Motor neuron (in vitro differentiated cells): ENCODE measurements at places on chromosomes 2 and 18. TPM values are rescaled to one million over a fixed set of nuclear protein-coding genes. Genes with fewer than 3 reads are reported as not detected.

The CIB4 gene
- not detected in 2 replicates for total RNA-seq

The LRRTM4 gene
- total RNA-seq = 35.3 and 36.9 TPM in 2 replicates

The FBXO41 gene
- 5.8 and 7.0 TPM in 2 replicates for total RNA-seq

The WNT10A gene
- total RNA-seq = 0.21 TPM in 1 of 2 replicates, not detected in the other

The RNF125 gene
- total RNA-seq = 2.3 and 2.8 TPM in 2 replicates

The POTEC gene
- total RNA-seq = not detected in 2 replicates

The DCAF17 gene
- total RNA-seq = 18.1 and 19.6 TPM in 2 replicates

The BMP10 gene
- total RNA-seq = not detected in 2 replicates

The PER2 gene
- total RNA-seq = 4.3 and 5.3 TPM in 2 replicates

The RNF152 gene
- 28.2 and 30.4 TPM in 2 replicates for total RNA-seq

The TANC1 gene
- total RNA-seq = 2.9 and 3.3 TPM in 2 replicates

The TRIM43 gene
- not detected in 2 replicates for total RNA-seq

The CHRND gene
- 0.62 and 0.73 TPM in 2 replicates for total RNA-seq

The CLIP4 gene
- 63.1 and 73.5 TPM in 2 replicates for total RNA-seq

The EEF1B2 gene
- total RNA-seq = 745 and 765 TPM in 2 replicates

The LRP1B gene
- 0.77 and 1.1 TPM in 2 replicates for total RNA-seq

The PPP1R1C gene
- 0.46 TPM in 1 of 2 replicates, not detected in the other for total RNA-seq

The PLGLB1 gene
- 2.5 and 4.8 TPM in 2 replicates for total RNA-seq

The IL36B gene
- total RNA-seq = 4.9 and 5.1 TPM in 2 replicates

The SULT1C4 gene
- total RNA-seq = 0.36 and 2.6 TPM in 2 replicates

The ALPG gene
- 0.21 and 0.26 TPM in 2 replicates for total RNA-seq

The SKA1 gene
- 5.4 and 6.7 TPM in 2 replicates for total RNA-seq

The MRO gene
- 0.11 and 0.38 TPM in 2 replicates for total RNA-seq

The MREG gene
- 1.9 and 3.4 TPM in 2 replicates for total RNA-seq

The CPLX4 gene
- total RNA-seq = 0.27 TPM in 1 of 2 replicates, not detected in the other

The FOXI3 gene
- total RNA-seq = 0.13 TPM in 1 of 2 replicates, not detected in the other

The TCF23 gene
- 0.96 TPM in 1 of 2 replicates, not detected in the other for total RNA-seq

The GPR45 gene
- total RNA-seq = 1.1 TPM in 2 replicates

The ASB18 gene
- 0.47 and 1.1 TPM in 2 replicates for total RNA-seq

The RAX gene
- total RNA-seq = 1.8 and 2.0 TPM in 2 replicates

The RGPD6 gene
- total RNA-seq = 41.6 and 54.3 TPM in 2 replicates

The MC4R gene
- 0.31 and 0.64 TPM in 2 replicates for total RNA-seq

The SCN1A gene
- total RNA-seq = 1.7 and 2.1 TPM in 2 replicates

The CNTNAP5 gene
- 0.28 TPM in 1 of 2 replicates, not detected in the other for total RNA-seq

The COL3A1 gene
- 655 and 764 TPM in 2 replicates for total RNA-seq

The CHST9 gene
- 0.23 and 0.26 TPM in 2 replicates for total RNA-seq

The GAL3ST2 gene
- 0.63 and 0.66 TPM in 2 replicates for total RNA-seq

The RUFY4 gene
- 0.50 and 0.65 TPM in 2 replicates for total RNA-seq

The PLA2R1 gene
- total RNA-seq = 11.2 and 14.2 TPM in 2 replicates

The OTX1 gene
- total RNA-seq = 1.7 and 7.8 TPM in 2 replicates
